Large intestine (tissue), 12 donors: ENCODE measurements at places on chromosomes 5 and 9. TPM values are rescaled to one million over a fixed set of nuclear protein-coding genes. Genes with fewer than 3 reads are reported as not detected.
A peak's percentile ranks its signal among the peaks of the same experiment; 100 is the strongest.

GRCh38 chr5:6786786-6787495 lies 73.7 kb downstream of the TENT4A start:
- no peak for DNase-seq

- DNase-seq: no peak
These were observed 5.6 kb upstream of the OMD start for GRCh38 chr9:92429836-92430235.

TIFAB gene
- polyA plus RNA-seq: 1.4 TPM

DNA sequence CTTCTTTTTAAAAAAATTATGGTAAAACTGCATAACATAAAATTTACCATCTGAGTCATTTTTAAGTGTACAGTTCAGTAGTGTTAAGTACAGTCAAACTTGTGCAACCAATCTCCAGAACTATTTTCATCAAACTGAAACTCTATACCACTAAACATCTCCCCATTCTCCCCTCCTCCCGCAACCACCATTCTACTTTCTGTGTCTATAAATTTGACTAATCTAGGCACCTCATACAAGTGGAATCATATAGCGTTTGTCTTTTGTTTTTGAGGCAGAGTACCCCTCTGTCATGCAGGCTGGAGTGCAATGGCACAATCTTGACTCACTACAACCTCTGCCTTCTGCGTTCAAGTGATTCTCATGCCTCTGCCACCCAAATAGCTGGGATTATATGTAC lies 24.0 kb upstream of the EBF1 start:
- no peak for DNase-seq

IFNA5 gene
- not detected for polyA plus RNA-seq

DNA sequence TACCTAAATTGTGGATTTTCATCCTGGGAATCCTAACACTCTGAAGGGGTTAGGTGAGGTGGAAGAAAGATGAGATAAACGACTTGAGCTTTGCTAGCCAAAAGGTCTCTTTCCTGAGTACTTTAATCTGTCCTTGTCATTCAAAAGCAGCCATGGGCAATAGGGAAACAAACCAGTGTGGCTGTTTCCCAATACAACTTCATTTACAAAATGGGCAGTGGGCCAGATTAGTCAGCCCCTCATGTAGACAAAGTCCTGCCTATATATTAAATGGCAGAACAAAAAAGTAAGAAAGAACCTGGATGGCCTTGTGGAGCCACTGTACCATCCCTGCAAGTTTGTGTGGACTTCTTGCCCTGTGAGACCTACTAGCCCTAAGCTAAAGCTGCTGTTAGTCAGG lies 51.0 kb upstream of the NFIL3 start:
- DNase-seq: no peak

- DNase-seq: no peak
These were observed 145.8 kb downstream of the BARX1 start for GRCh38 chr9:93809204-93809940.

MOCS2 gene
- polyA plus RNA-seq: 46.0 TPM

DNA sequence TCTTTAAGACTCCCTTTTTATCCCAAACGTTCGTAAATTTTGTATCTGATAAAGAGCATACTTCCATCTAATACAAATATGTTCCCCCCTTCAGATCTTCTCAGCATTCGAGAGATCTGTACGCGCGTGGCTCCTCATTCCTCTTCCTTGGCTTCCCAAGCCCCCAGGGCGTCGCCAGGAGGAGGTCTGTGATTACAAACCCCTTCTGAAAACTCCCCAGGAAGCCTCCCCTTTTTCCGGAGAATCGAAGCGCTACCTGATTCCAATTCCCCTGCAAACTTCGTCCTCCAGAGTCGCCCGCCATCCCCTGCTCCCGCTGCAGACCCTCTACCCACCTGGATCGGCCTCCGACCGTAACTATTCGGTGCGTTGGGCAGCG lies 19.9 kb downstream of the CDKN2A start:
- DNase-seq: no peak

DNA sequence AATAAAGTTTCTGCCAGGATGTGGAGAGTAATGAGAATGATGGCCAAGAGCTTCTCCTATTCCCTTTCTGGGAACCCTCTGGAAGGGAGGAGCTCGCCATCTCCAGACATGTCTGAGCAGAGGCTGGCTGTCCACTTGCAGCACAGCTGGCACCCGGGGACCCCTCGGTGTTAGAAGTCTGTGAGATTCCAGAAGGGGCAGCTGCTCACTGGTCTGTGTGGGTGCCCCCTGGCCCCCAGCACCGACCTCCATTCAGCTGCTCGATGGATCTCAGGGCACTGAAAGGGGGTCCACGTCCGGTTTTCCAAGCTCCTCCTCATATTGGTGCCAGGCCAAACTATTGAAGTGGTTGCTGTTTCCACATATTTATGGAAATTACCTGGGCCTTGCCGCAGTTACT lies 3.6 kb upstream of the FAM163B start:
- no peak for DNase-seq

DNA sequence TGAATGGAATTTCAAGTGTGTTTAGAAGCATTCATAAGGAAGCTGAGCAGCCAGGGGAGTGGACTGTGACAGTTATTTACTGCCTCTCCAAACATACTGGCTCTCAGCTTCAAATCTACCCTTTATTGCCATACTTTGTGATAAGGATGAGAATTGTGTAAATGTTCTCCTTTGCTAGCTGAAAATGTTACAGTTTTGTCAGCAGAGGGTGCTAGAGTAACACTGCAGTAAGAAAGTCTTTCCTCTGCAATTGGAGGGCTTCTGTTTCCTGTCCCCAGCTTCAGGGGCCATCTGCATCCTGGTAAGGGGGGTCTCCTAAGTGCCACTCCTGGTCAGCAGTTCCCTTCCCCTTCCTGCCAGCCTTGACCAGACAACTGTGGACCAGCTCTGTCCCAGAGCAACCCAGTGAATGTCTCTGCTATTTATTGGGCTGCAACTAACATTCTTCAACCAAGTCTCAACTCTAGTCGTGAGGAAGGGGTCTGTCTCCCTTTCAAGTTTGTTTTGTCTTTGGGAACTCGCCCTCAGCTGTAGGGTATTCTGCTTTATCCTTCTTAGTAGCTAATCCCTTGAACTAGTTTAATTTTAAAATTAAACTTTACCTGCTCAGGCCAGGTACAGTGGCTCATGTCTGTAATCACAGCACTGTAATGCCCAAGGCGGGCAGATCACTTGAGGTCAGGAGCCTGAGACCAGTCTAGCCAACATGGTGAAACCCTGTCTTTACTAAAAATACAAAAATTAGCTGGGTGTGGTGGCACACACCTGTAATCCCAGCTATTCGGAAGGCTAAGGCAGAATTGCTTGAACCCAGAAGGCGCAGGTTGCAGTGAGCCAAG lies 45.3 kb downstream of the RAPGEF6 start:
- peak; percentile 85 for DNase-seq

DNA sequence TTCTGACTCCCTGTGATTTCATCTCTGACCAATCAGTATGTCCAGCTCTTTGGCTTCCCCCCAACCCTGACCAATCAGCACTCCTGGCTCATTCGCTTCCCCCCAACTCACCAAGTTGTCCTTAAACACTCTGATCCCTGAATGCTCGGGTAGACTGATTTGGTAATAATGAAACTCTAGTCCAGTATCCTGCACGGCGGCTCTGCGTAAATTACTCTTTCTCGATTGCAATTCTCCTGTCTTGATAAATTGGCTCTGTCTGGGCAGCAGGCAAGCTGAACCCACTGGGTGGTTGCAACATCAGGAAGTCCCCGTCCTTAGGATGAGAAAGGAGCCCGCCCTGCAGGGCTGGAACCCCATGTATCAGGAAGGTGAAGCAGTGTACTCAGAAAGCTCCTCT lies 10.4 kb downstream of the FCN2 start:
- DNase-seq: no peak

DNA sequence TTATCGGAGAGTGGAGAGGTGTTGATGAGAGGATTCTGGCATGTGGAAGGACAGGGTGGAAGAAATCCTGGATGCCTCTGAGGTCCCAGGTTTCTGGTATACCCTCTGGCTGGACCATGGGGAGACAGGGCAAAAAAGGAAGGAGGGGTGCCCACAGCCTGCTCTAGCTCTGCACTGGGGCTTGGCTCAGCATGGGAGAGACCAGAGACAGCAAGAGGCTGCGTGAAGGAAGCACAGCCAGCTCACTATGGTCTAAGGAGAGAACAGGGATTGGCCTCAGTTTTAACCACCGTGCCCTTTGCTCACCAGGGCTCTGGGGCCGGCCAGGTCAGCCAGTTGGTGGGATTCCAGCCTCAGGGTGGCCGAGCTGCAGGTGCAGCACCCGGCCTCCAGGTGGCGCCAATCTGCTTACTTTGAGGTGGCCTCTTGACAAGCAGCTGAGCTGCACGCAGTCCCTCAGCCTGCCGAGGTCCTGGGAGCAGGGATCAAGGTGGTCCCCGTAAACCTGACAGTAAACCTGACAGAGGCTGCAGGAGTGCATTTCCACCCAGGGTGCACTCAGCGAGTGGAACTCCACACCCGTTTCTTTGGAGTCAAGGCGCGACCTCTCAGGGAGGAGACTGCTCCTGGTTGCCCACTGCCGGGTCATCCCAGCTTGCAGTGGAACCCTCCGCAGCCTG lies 25.0 kb upstream of the SPTLC1 start:
- peak; percentile 63 for DNase-seq

CRHBP gene
- polyA plus RNA-seq: 0.76 TPM

ODF2 gene
- 27.1 TPM for polyA plus RNA-seq

- no peak for DNase-seq
These were observed 232.6 kb downstream of the EPB41L4A start for GRCh38 chr5:112186401-112186990.

- no peak for DNase-seq
These were observed 117.5 kb upstream of the BOD1 start for GRCh38 chr5:173733831-173734501.

GRCh38 chr5:138408023-138408422 lies 30.8 kb upstream of the REEP2 start:
- peak; percentile 29 for DNase-seq

- no peak for DNase-seq
These were observed 61.9 kb upstream of the ITGA1 start for GRCh38 chr5:52725808-52726207.

TMEM215 gene
- polyA plus RNA-seq: 0.06 TPM

RUSC2 gene
- 12.0 TPM for polyA plus RNA-seq

TICAM2 gene
- polyA plus RNA-seq: 2.9 TPM

- DNase-seq: no peak
These were observed 207.7 kb downstream of the PDE4D start for GRCh38 chr5:59685793-59686192.

ATP6V0E1 gene
- 177 TPM for polyA plus RNA-seq

- no peak for DNase-seq
These were observed 106.6 kb upstream of the TBCA start for GRCh38 chr5:77882670-77883257.

- no peak for DNase-seq
These were observed 15.0 kb downstream of the ZSWIM6 start for GRCh38 chr5:61347080-61347479.

DNA sequence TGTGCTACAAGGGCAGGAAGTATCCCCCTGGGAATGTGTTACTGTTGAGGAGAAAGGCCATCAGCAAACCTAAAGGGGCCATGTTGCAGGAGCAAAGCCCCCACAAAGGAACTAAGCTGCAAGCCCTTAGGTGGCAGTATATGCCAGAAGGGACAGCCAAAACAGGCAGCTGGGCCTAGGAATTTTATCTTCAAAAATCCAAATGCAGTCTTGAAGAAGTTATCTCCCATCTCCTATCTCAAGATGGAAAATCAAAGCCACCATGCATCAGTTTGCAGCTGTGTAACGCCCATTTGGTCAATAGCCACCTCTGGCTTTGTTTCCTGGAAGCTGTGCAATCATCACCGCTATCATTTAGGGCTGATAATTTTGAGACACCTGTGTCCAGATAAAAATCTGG lies 400.3 kb downstream of the ARHGEF28 start:
- DNase-seq: no peak

TRIM23 gene
- polyA plus RNA-seq: 13.4 TPM

GRCh38 chr9:94908011-94908563 lies 181.6 kb downstream of the AOPEP start:
- no peak for DNase-seq

LHX2 gene
- 0.12 TPM for polyA plus RNA-seq

FANCC gene
- polyA plus RNA-seq: 19.9 TPM

DNA sequence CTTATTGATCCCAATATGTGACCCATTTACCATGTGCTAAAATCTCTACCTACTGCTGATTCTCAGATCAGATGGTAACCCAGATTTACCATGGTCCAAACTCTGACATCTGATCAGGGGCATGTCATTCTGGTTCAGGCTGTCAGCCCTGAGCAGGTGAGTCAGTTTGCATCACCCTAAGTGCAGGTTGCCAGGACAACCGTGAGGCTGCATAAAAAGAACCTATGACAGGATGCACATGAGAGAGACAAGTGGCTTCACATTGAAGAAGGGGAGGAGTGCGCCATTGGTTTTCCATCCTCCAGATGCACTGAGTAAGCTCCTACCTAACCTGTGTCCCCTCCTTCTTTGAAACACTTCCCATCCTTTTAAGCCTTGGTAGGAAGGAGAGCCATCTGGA lies 801 bp upstream of the PRSS3 start:
- no peak for DNase-seq

GRCh38 chr9:86503314-86503713 lies 149.1 kb upstream of the TUT7 start:
- DNase-seq: no peak

ABCA2 gene
- 25.3 TPM for polyA plus RNA-seq

NRARP gene
- polyA plus RNA-seq: 32.4 TPM

DNA sequence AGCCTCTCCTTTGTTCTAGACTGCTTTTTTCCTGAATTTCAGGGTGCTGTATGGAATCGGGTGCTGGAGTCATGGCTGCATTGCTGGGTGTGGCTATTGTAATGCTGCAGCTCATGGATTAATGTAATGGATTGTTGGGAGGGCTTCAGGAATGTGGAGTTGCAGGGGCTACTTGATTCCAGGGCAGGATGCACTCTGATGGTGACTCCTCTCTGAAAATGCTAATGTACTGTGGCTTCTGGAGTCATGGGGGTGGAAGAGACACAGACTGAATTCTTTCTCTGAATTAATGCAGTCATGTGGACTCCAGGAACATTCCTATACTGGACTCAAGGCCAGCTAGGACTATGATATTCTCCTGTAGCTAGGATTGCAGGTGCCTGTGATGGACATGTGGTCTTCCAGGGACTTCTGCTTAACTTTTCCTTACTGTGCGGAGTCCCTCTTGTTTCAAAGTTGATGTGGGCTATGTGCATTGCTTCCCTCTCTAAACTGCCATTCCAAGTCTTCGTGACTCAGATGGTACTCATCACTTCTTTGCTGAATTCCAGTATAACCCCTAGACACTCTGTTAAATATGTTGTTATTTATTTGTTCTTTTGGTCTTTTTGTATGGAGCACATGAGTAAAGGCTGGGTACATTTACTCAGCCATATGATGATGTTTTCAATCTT lies 396.2 kb downstream of the KCTD16 start:
- no peak for DNase-seq

KLF4 gene
- polyA plus RNA-seq: 100 TPM

LTC4S gene
- 2.9 TPM for polyA plus RNA-seq

- no peak for DNase-seq
These were observed 8.2 kb downstream of the NDUFA8 start for GRCh38 chr9:122151267-122151828.

- no peak for DNase-seq
These were observed 126.8 kb upstream of the PCA3 start for GRCh38 chr9:76637416-76637815.

KCNIP1 gene
- 2.8 TPM for polyA plus RNA-seq

GRCh38 chr5:142316051-142316450 lies 8.8 kb downstream of the SPRY4 start:
- no peak for DNase-seq

GRCh38 chr9:91247278-91247677 lies 114.4 kb downstream of the AUH start:
- DNase-seq: no peak
